SJCRH30 (cell line): ENCODE measurements at places on chromosomes 7 and 10. TPM values are rescaled to one million over a fixed set of nuclear protein-coding genes. Genes with fewer than 3 reads are reported as not detected.

DNA sequence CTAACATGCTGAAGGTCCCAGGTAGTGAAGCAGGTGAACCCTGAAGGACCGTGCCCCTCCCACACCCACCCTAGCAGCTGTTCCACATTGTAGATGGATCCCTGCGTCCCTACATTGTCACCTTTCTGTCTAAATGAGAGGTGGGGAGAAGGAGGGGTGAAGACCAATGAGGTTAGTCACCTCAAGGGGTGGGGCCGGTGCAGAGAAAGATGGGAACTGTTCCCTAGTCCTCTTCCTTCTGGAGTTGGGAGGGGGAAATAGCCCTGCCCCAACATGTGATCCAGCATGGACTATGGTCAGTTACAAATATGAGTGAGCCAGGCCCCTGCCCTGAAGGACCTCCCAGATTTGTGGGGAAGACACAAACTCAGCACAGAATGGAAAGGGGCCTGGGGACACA, 124.5 kb downstream of the LHPP start:
- H3K4me3 ChIP-seq, result no peak overlapping the region
- peaks cover 10% of the 10 kb centered on the region for H3K4me1 ChIP-seq
- 0 out of 2 replicates have a peak, but pooled peaks cover 7% of the 10 kb centered on the region for H3K27me3 ChIP-seq
- DNase-seq, result no peak
- no peak overlapping the region for H3K27ac ChIP-seq

DNA sequence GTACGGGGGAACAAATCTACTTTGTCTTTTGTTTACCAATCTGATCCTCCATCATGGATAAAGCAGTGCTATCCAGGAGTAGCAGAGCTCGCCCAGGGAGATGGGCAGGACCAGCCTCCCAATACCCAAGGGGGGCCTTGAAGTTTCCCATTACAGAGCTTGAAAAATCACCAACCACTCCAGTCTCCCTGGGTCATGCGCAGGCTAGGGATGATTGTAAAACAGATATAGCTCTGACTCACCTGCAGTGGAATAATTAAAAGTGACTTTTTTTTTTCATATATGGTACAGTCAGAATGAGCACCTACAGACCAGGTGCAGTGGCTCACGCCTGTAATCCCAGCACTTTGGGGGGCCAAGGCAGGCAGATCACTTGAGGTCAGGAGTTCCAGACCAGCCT, 204.6 kb upstream of the PLXNA4 start:
- H3K4me3 ChIP-seq, result no peak overlapping the region
- H3K27ac ChIP-seq, result no peak overlapping the region
- no peaks in the 10 kb centered on the region for H3K27me3 ChIP-seq

DNA sequence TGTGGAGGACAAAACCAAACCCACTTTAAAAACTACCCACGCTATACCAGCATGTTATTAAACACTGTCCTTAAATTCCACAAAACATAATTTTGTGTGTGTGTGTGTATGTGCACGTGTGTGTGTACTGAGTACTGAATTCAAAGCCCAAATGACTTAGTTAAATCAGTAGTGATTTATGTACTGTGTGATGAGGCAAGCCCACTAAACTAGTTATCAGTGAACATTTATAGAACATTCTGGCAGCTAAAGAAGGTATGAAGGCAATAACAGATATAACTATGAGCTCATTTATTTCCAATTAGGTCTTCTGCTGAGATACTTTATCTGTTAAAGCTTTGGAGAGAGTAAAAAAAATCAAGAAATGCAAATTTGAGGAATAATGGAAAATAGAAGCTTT, 115.1 kb downstream of the CPED1 start:
- H3K36me3 ChIP-seq, result no peaks in the 10 kb centered on the region
- no peak overlapping the region for H3K4me3 ChIP-seq
- H3K27ac ChIP-seq, result no peak overlapping the region
- DNase-seq, result no peak
- no peaks in the 10 kb centered on the region for H3K27me3 ChIP-seq

Gene IL6
- 0.41 TPM in 1 of 2 replicates, not detected in the other for total RNA-seq

Gene WNT8B
- not detected in 2 replicates for total RNA-seq

Gene OR9A2
- total RNA-seq, result not detected in 2 replicates
